ENCODE measurements at places on chromosomes 4 and X.

GRCh38 chr4:113316879-113317278 is 267.4 kb downstream of the ANK2 start:
- no peak for DNase-seq

DNA sequence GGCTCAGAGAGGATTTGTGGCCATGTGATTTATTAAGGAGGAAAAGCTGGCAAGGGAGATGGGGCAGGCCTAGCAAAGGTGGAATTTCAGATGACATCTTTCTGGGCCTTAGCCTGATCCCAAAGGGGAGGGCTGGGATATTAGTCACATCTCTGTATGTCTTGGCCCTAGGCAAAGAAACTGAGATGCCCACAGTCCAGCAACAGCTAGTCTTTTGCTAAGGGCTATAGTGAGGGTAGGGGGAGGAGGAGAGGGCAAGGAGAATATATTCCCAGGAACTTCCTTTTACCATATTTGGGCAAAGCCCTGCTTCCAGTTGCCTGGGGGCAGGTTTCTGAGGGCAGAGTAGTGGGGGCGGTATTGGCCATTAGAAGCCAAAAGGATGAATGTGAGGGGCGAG is 209.8 kb upstream of the NR3C2 start:
- DNase-seq = no peak

GRCh38 chrX:153214934-153215333 is 35.9 kb downstream of the MAGEA1 start:
- no peak for DNase-seq

- DNase-seq = no peak
These were observed 1.1 kb upstream of the CHIC2 start for GRCh38 chr4:54065282-54066087.

- no peak for DNase-seq
These were observed 25.3 kb downstream of the FHIP1A start for GRCh38 chr4:151434183-151434860.

DNA sequence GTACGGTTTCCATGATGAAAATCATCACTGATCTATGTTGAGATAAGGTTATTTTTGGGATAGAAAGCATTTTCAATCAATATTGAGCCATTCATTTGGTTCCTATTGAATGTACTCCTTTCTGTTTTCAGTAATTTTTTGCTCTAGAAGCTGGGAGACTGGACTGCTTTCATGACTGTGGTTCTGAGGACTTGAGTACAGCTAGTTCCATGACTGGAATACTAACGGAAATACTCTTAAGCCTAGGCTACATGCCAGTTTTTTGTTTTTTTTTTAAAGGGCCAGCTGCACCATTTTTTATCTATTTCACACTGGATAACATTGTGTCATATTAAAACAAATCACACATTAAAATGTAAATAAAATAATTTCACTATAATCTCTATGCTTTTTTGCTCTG is 16.7 kb downstream of the PRR32 start:
- DNase-seq = no peak

- no peak for DNase-seq
These were observed 88.4 kb downstream of the FRMPD3 start for GRCh38 chrX:107537815-107538214.

DNA sequence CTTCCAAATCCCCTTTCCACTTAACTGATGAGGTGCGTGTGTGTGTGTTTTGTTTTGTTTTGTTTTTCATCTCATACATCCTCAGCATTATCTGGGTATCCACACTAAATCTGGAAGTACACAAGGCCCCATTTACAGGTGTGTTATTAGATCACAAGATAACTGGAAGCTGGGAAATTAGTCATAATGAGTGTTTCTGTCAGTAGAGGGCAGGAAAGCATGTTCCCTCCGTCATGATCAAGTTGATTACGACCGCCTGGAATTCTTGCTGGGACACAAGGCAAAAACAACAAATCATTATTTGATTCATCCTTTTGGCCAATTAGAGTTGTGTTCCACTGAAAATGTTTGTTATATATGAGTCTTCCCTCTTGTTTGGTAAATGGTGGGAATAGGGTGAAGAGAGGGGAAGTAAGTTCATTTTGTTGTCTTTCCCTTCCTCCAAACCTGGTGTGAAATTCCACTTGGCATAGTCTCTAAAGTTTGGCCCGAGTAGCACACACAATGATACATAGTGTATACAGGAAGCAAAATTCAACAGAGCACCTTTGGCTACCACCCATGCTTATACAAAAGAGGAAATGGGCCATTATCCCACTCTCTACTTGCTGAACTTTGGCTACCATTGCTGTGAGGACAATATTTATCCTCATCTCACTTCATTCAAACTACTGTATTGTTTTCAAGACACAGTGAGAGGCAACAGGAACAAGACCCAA is 33.3 kb upstream of the TLL1 start:
- DNase-seq = no peak

GRCh38 chr4:104163820-104164219 is 330.9 kb downstream of the CXXC4 start:
- no peak for DNase-seq

DNA sequence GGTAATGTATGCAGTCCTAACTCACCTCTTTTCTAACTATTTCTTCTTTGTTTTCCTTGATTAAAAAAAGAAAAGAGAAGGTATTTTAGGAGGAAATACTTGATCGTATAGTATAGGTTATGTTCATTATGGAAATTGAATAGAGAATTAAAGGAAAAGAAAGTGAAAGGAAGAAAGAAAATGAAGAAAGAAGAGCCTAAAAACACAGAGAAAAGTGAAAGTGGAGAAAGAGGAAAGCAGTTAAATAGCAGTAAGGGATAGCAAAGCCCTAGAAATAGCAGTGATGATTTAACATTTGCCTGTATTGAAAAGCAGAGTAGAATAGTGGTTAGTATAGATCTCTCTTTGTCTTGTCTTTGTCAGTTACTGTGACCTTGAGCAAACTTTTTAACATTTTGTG is 37.0 kb downstream of the MRPL1 start:
- no peak for DNase-seq

DNA sequence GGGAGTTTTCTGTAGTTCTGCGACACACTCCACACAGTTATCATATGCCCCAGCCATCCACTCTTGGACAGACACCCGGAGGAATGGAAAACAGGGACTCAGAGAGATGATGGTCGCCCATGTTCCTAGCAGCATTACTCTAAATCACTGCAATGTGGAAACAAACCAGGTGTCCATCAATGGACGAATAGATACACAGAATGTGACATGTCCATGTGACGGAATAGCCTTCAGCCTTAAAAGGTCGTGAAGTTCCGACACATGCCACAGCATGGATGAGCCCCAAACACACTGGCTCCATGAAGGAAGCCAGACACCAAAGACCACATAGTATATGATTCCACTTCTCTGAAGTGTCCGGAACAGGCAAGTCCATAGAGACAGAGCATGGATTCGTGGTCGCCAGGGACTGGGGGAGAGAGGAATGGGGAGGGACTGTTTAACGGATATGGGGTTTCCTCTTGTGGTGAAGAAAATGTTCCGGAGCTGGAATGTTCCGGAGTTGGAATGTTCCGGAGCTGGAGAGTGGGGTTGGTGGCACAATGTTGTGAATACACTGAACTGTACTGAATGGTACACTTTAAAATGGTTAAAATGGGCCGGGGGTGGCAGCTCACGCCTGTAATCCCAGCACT is 28.7 kb upstream of the AFAP1 start:
- no peak for DNase-seq

DNA sequence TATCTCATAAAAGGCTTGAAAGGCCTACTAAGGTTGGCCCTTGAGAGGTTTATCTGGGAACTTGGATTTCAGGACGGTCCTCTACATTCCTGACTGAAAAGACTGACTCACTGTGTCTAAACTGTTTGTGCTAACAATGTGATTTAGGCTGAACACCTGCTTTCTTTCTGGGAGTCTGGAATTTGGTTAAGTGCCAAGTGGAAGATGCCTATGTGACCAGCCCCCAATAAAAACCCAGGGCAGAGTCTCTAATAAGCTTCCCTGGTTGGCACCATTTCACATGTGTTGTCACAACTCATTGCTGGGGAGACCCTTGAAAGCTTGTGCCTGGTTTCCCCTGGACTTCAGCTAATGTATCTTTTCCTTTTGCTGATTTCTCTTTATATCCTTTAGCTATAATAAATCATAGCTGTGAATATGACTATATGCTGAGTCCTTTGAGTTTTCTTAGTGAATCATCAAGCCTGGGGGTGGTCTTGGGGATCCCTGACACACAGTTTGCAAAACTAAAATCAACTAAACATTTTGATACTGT is 55.1 kb downstream of the GPR82 start:
- DNase-seq = no peak

DNA sequence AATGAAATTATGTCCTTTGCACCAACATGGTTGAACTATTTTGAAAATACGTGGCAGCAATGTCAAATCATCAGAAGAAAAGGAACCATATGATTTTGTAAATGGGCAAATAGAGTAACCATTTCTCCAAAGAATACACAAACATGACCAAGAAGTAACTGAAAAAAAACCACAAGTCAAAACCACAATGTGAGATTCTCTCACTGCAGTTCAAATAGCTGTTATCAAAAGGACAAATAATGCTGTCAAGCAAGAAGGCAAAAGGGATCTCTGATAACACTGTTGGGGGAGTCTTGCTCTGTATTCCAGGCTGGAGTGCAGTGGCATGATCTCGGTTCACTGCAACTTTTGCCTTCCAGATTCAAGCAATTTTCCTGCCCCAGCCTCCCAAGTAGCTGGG is 280.8 kb upstream of the ZCCHC13 start:
- DNase-seq = no peak

DNA sequence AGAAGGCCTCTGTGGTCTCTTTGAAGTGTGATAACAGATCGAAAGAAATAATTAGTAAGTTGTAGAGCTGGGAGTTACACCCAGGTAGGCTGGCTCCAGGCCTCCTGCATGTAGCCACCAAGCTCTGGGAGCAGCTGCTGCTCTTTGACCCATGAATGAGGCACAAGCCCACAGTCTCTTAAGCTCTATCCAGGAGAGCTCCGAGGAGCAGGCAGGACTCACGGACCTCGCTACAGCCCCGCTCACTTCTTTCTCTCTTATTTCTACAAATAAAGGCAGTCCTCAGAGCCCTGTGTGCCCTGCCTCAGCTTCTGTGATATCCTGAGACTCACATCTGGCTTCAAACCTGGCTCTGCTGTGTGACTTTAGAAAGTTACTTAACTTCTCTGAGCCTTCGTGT is 86.9 kb downstream of the EVC start:
- no peak for DNase-seq

GRCh38 chr4:128564081-128564630 is 245.3 kb upstream of the JADE1 start:
- no peak for DNase-seq

DNA sequence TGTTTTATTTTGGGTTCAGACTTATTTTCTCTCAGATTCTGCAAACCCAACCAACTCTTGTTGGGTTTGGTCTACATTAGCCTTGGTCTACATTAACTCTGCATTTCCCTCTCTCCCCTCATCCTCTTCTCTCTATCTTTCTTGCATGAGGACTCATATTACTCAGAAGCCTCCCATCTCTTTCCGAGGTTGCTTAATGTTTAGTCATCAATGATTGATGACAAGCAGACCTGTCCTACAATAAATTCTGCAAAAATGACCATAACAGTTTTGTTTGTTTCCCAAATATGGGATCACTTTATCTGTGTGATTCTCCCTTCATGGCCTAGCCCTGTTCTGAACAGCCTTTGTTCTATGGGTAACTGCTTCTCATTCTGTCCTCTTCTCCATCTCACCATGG is 75.2 kb downstream of the GABRB1 start:
- DNase-seq = no peak

DNA sequence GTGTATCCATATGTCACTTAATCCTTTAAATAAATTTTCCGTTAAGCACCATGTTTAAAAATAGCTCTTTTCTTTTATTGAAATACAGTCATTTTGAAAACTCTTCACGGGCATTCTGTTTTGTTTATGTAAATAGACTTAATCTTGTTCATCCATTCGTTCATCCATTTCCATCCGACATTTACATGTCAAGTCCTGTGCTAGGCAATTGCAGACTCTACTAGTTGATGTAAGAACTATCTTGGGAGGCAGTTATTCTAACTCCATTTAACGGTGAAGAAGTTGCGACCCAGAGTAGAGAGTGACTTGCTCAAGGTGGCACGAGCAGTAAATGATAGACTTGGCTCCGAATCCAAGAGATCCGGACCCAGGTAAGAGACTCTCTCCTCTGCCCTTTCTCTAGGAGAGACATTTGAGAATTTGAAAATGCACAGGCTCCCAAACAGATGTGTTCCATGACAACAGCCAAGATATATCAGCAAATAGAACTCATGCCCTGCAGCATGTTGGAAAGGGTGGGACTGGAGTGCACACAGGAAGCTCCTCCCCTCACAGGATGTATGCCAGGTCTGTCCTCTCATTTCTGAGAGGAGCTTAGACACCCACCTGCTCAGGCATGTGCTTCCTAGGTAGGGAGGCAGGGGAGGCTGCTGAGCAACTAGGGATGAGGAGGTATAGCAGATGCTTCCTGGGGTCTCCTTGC is 64.5 kb downstream of the DRD5 start:
- no peak for DNase-seq

GRCh38 chrX:110157444-110157843 is 154.5 kb downstream of the TMEM164 start:
- no peak for DNase-seq

DNA sequence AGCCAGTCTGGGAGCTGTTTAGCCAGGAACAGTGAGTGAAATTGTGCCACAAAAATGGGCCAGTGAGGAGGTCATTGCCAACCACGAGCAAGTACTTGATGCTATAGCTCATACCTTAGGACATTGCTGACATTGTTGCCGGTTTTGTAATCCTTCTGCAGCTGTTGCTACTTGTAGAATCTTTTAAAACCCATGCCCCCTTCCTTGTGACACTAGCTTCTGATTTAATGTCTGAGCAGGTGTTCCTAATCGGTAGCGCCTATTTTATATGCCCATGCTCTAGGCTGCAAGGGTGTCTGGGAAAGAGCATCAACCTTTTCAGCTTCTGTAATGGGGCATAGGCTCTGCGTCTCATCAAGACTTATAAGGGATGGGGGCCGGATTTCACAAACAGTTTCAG is 2.6 kb downstream of the POLA1 start:
- no peak for DNase-seq

GRCh38 chr4:140130677-140131076 is 23.3 kb downstream of the MAML3 start:
- no peak for DNase-seq

DNA sequence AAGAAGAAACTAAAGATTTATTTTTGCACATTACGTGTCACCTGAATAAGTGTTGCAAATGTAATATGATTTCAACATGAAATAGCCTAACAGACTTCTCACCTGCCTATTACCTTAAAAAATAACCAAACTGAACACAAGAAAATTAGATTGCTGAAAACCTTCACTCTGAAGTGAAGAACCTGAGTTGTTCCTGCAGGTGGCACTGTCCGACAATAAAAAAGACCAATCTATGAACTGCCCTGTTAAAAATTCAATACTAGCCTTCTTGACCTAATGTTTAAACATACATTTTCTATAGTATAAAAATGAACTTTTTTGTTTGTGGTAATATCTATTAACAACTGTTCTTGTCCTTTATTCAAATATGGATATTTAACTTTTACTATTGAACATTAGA is 69.2 kb upstream of the PNPLA4 start:
- no peak for DNase-seq

Data from stimulated activated CD8-positive, alpha-beta memory T cell treated with anti-CD3 and anti-CD28 coated beads, Interleukin-15, amount 100 ng/mL, for 24 hours (primary cell).